ENCODE measurements at places on chromosomes 7 and 10. TPM values are rescaled to one million over a fixed set of nuclear protein-coding genes. Genes with fewer than 3 reads are reported as not detected.

GRCh38 chr10:91422915-91423314, 12.8 kb downstream of the HECTD2 start:
- DNase-seq: no peak
- H3K4me1 ChIP-seq: no peaks in the 10 kb centered on the region

GRCh38 chr10:34097682-34098081, 717.4 kb downstream of the PARD3 start:
- H3K27me3 ChIP-seq: no peaks in the 10 kb centered on the region
- H3K27ac ChIP-seq: no peak overlapping the region
- DNase-seq: no peak
- H3K4me1 ChIP-seq: no peaks in the 10 kb centered on the region
- no peaks in the 10 kb centered on the region for H3K36me3 ChIP-seq

DNA sequence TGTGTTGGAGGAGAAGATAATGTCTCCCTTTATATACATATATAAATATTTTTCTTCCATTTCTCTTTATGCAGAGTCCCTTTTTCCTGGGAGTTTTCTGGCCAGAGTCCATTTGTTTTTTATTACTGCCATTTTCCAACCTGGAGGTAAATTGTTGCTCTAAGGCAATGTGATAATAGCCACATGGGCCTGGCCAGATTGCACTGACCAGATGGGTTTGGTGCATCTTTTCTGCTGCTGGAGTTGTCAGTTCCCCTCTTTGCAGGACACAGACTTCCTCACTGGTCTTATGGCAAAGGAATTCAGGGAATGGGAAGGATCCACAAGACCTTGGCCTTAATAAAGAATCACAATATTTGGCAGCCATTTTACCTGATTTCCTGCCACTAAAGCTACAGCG, 254.9 kb downstream of the SORCS3 start:
- no peak for DNase-seq
- no peak overlapping the region for H3K27ac ChIP-seq
- H3K27me3 ChIP-seq: no peaks in the 10 kb centered on the region
- H3K4me3 ChIP-seq: no peak overlapping the region
- no peaks in the 10 kb centered on the region for H3K4me1 ChIP-seq

DNA sequence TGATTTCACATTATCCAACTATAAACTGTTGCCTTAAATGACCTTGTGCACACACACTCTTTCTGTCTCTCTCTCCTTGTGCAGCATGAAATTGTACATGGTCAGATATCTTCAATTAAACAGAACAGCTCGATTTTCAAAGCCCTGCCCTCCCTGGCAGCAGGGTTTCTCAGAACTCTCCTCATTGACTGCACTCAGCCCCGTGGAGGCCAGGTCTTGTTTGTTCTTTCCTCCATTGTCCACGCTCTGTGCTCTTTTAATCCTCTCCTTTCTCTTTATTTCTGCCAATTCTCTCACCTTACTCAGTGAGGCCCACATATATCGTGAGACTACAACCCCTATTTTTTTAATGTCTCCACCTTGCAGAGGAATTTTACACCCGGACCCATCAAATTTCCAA, 175.9 kb upstream of the STK17A start:
- H3K36me3 ChIP-seq: no peaks in the 10 kb centered on the region
- DNase-seq: no peak
- H3K27ac ChIP-seq: no peak overlapping the region
- H3K27me3 ChIP-seq: no peaks in the 10 kb centered on the region
- H3K4me3 ChIP-seq: no peak overlapping the region

GRCh38 chr10:6487920-6488319, 92.2 kb downstream of the PRKCQ start:
- DNase-seq: no peak
- no peaks in the 10 kb centered on the region for H3K4me1 ChIP-seq
- no peak overlapping the region for H3K27ac ChIP-seq
- no peak overlapping the region for H3K4me3 ChIP-seq

- H3K4me3 ChIP-seq: no peak overlapping the region
- H3K36me3 ChIP-seq: no peaks in the 10 kb centered on the region
- no peaks in the 10 kb centered on the region for H3K27me3 ChIP-seq
- H3K27ac ChIP-seq: no peak overlapping the region
- no peak for DNase-seq
- no peaks in the 10 kb centered on the region for H3K4me1 ChIP-seq
Observed at GRCh38 chr7:11294218-11294617, 320.5 kb downstream of the PHF14 start.

GRCh38 chr7:33905389-33906032, at the start of gene BMPER:
Gene BMPER, plus strand, starts transcription at chr7:33905539. Its CDS starts 75 bp downstream, at chr7:33905614.
- peak within 1 kb of the TSS; percentile 71 for H3K27ac ChIP-seq
- peak; percentile 42 for DNase-seq
- no peaks in the 10 kb centered on the region for H3K36me3 ChIP-seq
- H3K4me1 ChIP-seq: no peaks in the 10 kb centered on the region

DNA sequence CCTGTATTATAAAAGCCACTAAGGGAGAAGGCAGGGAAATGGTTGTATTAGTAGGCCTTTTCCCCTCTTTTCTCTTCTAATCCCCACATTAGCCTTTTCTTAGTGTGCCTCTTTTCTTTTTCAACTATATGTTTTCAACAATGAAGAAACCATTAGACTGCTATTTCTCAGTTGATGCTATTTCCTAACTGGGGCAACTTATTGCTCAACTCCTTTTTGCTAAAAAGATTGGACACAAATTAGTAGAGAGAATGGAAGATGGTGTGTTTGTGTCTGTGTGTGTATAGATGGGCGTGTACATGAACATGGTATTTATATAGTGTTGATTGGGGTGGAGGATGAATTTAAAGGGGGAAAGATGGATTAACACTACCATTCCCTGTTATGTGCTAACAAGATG, 28.4 kb downstream of the TBC1D12 start:
- H3K36me3 ChIP-seq: no peaks in the 10 kb centered on the region
- DNase-seq: no peak
- no peak overlapping the region for H3K4me3 ChIP-seq
- H3K4me1 ChIP-seq: no peaks in the 10 kb centered on the region
- H3K27ac ChIP-seq: no peak overlapping the region
- no peaks in the 10 kb centered on the region for H3K27me3 ChIP-seq

CYREN gene
- total RNA-seq: 44.5 TPM

OIT3 gene
- total RNA-seq: not detected

HTR5A gene
- not detected for total RNA-seq

CDK1 gene
- 5.3 TPM for total RNA-seq

NODAL gene
- not detected for total RNA-seq

HSPA12A gene
- total RNA-seq: 5.7 TPM
